ENCODE measurements at places on chromosomes 2 and 18.

- no peak for DNase-seq
Measured at GRCh38 chr2:129901754-129902415, 77.6 kb upstream of the RAB6C start.

- DNase-seq = no peak
Measured at GRCh38 chr2:241577413-241578122, 19.0 kb downstream of the BOK start.

DNA sequence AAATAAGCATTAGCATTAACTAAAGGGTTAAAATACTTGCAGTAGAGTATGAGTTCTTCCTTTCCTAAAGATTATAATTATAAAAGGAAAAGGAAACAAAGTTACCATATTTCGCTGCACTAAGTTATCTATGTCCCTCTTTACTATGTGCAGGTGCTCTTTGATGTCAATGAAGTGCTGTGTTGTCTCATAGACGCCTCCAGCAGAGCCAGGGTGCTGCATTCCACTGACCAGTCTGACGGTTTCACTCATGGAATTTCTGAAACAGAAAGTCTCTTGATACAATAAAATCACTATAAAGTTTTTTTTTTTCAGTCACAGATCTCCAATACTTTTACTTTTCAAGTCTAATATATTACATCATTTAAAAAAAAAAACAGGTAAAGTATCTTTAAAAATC is 14.5 kb upstream of the CPLX4 start:
- no peak for DNase-seq

- no peak for DNase-seq
Measured at GRCh38 chr2:241774419-241775222, 2.0 kb upstream of the GAL3ST2 start.

DNA sequence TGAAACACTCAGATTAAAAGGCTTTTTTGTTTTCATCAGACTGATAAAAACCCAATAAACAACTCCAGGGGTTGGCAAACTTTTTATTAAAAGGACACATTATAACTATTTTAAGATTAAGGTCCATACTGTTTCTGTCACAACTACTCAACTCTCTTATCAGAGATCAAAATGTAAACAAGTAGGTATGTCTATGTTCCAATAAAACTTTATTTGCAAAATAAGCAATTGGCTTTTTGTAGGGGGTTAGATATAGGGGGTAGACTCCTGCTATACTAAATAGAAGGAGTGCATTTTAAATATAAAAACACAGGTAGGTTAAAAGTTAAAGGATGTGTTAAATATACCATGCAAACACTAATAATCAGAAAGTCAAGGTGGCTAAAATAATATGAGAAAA is 174.0 kb downstream of the MBD5 start:
- no peak for DNase-seq

GRCh38 chr2:127927384-127927783 is 41.6 kb upstream of the AMMECR1L start:
- no peak for DNase-seq

DNA sequence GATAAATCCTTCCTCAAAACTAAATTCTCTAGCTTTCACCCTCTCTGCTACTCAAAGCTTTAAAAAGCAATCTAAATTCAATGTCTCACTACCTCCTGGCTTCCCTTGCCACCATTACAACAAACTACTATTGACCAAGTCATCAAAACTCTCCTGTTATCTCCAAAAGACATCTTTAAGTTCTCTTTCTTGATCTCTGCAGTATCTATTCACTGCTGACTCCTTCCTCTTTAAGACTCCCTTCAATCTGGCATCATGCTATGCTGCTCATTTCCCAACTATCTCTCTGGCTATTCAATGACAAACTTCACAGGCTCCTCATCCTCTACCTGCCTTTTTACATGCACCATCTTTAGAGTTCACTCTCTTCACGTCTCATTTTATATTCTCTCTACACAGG is 5.9 kb downstream of the PPP3R1 start:
- no peak for DNase-seq

DNA sequence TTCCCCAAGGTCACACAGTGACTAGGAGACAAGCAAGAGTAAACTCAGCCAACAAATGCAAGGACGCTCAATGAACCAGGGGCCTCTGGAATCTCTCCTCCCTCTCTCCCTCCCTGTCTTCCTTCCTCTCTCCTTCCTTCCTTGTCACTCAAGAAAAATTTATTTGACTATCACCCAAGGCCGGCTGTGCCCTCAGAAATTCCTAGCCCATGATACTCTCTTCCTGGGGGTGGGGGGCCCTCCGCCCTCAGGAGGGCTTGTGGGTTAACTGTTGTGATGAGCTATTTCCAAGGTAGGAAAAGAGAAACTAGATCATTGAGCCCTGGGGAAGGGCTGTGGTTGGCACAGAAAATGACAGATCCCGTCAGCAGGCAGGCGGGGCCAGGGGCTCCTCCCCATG is 21.7 kb downstream of the INHBB start:
- DNase-seq = no peak

GRCh38 chr2:184835398-184835715 is 237.0 kb downstream of the ZNF804A start:
- DNase-seq = no peak

DNA sequence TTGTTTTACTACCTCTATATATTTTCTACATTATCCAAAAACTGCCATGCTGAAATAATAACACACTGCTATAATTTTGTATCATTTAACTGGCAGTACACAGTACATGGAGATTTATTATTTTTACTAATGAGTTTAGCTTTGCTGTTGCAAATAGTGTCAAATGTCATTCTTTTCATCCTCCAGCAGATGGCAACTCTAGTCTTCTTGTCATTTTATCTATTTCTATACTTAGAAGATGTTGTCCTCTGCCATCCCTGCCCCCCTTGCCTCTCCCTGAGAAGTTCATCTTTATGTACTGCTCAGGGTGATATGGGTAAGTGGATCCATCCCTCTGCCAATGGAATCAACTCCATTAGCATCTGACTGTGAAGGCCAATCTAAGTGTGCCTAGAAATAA is 21.7 kb upstream of the LRRTM1 start:
- DNase-seq = no peak

GRCh38 chr18:37524498-37525261 is 40.9 kb downstream of the CELF4 start:
- no peak for DNase-seq

- peak; percentile 5 for DNase-seq
Measured at GRCh38 chr2:60439219-60439974, 114.1 kb downstream of the BCL11A start.

GRCh38 chr2:43170405-43171105 is 55.9 kb downstream of the ZFP36L2 start:
- no peak for DNase-seq

- no peak for DNase-seq
Measured at GRCh38 chr2:128237081-128237534, 81.6 kb downstream of the HS6ST1 start.

- no peak for DNase-seq
Measured at GRCh38 chr2:6111781-6112261, 419.6 kb downstream of the SOX11 start.

All from hypothalamus (tissue), 51 donors.